ENCODE measurements at places on chromosomes 16 and 17. TPM values are rescaled to one million over a fixed set of nuclear protein-coding genes. Genes with fewer than 3 reads are reported as not detected.

DHRS7C gene
- polyA plus RNA-seq: not detected

GOT2 gene
- polyA plus RNA-seq: 245 TPM

DNA sequence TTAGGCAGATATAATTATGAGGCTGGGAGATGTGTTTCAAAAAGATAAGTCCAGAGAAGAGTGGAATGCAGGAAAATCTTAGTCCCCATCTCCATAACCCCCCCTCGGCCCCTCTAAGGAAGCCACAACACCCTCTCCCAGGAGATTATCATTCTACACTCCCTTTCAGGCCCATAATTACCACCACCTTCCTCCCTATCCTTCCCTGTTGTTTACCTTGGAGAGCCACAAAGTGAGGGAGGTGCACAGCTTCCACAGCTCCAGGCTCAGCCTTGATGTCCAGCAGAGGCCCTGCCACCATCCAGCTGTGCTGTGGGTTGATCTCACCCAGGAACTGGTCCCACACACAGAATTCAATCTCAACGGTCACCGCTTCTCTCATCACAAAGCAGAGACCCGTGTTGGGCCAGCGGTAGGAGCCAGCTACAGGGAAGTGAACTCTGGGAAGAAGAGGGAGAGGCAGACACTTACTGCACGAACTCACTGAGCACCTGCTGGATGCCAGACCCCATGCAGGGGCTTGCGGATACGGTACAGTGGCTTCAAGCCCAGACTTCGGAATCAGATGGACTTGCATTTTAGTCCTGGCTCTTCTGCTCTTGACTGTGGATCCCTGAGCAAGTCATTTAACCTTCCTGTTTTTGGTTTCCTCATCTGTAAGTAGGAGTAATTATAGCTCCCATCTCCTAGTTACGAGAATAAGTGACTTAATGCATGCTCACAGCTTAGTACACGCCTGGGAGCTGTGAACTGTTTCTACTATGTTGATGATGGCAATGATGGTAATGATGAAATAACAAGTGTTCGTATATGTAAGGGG lies 44.1 kb downstream of the MIS12 start:
- no peak for DNase-seq

DNA sequence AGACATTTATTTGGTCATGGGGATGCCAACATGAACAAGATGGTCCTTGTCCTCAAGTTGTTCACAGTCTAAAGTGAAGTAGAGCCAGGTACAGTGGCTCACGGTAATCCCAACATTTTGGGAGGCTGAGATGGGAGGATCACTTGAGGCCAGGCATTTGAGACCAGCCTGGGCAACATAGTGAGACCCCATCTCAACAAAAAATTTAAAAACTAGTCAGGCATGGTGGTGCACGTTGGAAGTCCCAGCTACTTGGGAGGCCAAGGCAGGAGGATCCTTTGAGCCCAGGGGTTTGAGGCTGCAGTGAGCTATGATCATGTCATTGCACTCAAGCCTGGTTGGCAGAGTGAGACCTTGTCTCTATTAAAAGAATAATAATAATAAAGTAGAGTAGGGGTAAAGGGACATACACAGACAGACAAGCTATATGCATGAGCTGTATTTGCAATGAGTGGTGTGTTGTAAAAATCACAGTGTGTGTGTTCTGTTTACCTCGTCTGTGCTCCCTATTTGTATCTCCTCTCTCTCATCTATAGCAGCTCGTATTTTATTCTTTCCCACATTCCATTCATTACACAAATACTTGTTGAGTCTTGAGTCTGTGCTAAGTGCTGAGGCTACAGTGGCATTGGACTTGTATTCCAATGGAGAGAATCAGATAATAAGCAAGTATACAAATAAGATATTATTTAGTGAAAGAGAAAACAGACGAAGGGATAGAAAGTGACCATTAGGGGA lies 73.9 kb upstream of the DHX40 start:
- DNase-seq: no peak

DNA sequence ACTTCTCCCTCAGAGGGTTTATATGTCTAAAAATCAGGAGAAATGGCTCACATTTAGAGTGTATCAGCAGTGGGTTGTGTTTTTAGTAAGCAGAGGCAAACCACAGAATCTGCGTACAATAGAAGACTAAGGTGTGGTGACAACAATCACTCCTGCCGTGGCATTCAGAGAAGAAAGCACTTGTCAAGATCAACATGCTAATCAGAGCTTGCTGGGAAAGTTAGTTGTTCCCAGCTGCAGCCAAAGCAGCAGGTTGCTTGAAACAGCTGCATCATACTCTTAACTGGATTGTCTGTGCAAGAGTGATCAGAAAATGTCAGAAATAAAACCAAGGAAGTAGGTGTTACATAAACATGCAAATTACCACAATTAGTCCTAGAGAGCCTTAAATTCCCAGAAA lies 616.4 kb downstream of the CDH8 start:
- no peak for DNase-seq

GRCh38 chr17:332023-332422 lies 20.6 kb downstream of the RPH3AL start:
- no peak for DNase-seq

GRCh38 chr17:28475151-28475900 lies 1.9 kb downstream of the SLC13A2 start:
- no peak for DNase-seq

- no peak for DNase-seq
Measured at GRCh38 chr17:1611715-1612114, 16.9 kb downstream of the SLC43A2 start.

GRCh38 chr17:28717578-28718332 lies at the start of gene RAB34:
Gene RAB34 (minus strand): TSS chr17:28717868. CDS start chr17:28717266, 602 bp downstream.
- no peak for DNase-seq

- no peak for DNase-seq
Measured at GRCh38 chr16:84414789-84415326, 46.5 kb downstream of the ATP2C2 start.

DNA sequence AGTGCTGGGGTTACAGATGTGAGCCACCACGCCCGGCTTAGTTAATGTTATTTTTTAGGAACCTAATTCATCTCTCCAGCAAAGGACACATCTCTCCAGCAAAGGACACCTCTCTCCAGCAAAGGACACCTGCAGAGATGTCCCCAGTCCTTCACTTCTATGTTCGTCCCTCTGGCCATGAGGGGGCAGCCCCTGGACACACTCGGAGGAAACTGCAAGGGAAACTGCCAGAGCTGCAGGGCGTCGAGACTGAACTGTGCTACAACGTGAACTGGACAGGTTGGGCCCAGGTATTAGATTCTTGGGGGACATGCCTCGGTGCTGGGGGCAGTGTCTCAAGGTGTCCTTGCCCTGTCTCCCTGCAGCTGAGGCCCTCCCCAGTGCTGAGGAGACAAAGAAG lies 4.7 kb downstream of the PFAS start:
- no peak for DNase-seq
